T-helper 17 cell (primary cell): ENCODE measurements at places on chromosomes 1 and 21. TPM values are rescaled to one million over a fixed set of nuclear protein-coding genes. Genes with fewer than 3 reads are reported as not detected.

GRCh38 chr1:35797380-35797779 lies 10.4 kb upstream of the AGO4 start:
- no peaks in the 10 kb centered on the region for H3K27me3 ChIP-seq
- no peak overlapping the region for H3K27ac ChIP-seq
- no peaks in the 10 kb centered on the region for H3K4me1 ChIP-seq
- DNase-seq: no peak

DNA sequence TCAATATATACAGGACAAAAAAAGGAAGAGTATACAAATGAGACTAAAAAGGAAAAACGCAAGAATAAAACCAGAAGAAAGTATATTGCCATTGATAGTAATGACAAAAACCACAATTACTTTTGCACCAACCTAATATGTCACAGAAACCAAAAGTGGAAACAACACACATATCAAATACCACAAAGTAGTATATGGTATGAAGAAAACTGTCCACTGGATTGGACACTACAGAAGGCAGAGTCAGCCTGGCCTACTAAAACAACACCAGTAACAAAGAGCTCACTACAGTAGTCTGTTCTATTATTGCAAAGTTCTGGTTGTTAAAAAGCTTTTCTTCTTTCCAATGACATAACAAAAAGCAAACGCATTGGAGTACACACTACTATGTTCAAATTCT lies 17.7 kb downstream of the TESK2 start:
- no peak for DNase-seq
- no peaks in the 10 kb centered on the region for H3K36me3 ChIP-seq
- no peak overlapping the region for H3K4me3 ChIP-seq

DNA sequence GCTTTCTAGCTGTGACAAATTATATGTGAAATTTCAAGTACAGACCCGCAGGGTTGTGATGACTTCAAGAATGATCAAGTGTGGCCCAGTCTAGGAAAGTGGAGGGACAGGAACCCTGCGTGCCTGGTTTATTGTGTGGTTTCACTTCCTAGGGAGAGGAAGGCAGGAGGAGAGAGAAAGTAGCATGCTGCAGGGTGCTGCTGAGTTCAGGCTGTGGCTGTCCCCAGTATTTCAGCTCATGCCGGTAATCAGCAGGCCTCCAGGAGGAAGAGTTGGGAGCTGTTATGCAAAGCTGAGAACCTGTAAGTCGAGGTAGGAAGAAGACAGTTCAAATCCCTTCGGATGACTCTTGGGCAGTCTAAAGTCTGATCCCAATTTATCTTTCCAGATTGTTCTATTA lies 140.4 kb downstream of the ROR1 start:
- peaks cover 52% of the 10 kb centered on the region for H3K27me3 ChIP-seq
- H3K4me3 ChIP-seq: no peak overlapping the region
- H3K27ac ChIP-seq: no peak overlapping the region
- no peak for DNase-seq
- no peaks in the 10 kb centered on the region for H3K36me3 ChIP-seq
- no peaks in the 10 kb centered on the region for H3K4me1 ChIP-seq

DNA sequence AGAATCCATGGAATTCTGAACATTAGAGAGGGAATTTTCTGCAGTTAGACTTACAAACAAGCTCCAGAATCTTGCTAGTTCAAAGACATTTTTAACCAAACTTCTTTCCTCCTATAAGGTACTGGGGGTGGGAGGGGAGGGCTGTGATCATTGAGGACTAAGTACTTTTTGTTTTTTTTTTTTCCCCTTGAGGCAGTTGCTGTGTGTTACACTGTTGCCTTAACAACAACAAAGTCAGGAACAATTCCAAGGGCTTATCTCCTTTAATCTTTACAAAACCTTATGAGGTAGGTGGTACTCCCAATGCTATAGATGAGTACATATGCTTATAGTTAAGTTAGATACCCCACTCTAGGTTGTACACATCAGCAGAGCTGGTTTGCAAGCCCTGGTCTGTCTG lies 62.9 kb downstream of the PPP1R12B start:
- H3K27me3 ChIP-seq: no peaks in the 10 kb centered on the region
- H3K4me1 ChIP-seq: no peaks in the 10 kb centered on the region
- DNase-seq: no peak
- no peak overlapping the region for H3K27ac ChIP-seq

CD52 gene
- total RNA-seq: 1,152 TPM

STUM gene
- total RNA-seq: not detected

CXADR gene
- 1.9 TPM for total RNA-seq

B3GALT2 gene
- total RNA-seq: 3.3 TPM

CFHR3 gene
- total RNA-seq: not detected
